ENCODE measurements at places on chromosomes 5 and 9.

GRCh38 chr5:51203598-51203997, 179.7 kb upstream of the ISL1 start:
- DNase-seq: no peak

- no peak for DNase-seq
Measured at GRCh38 chr5:166401391-166401790, 1890.1 kb upstream of the WWC1 start.

- DNase-seq: no peak
Measured at GRCh38 chr9:32573821-32574220, 862 bp upstream of the NDUFB6 start.

DNA sequence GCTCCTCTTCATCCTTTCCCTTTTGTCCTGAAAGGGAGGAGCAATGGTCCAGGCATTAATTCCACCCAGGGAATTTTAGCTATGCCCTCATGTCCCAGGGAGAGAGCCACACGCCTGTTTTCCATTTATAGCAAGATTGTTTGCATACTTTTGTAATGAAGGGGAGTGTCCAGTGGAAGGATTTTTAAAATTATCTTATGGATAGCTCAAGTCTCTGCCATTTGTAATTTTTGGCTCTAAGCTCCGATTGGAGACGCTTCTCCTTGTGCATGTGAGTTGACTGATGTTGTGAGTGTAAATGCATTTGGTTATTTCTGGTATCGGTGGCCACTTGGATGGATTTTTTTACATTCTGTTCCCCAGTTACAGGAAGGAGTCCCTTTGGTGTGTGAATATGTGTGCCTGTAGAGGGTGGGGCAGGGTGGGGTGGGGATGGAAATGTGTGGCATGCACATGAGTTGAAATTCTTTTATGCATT, 7.2 kb upstream of the RPL26L1 start:
- no peak for DNase-seq

DNA sequence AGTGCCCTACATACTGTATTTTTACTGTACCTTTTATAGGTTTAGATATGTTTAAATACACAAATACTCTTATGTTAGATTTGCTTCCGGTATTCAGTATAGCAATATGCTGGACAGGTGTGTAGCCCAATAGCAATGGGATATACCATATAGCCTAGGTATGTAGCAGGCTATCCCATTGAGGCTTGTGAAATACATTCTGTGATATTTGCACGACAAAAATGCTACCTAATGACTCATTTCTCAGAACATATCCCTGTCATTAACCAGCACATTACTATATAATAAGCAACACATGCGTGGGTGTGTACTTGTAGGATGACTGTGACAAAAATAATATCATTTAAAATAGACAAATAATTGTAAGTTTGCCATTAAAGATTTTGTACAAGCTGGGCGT, 208.8 kb downstream of the MRPS30 start:
- no peak for DNase-seq

DNA sequence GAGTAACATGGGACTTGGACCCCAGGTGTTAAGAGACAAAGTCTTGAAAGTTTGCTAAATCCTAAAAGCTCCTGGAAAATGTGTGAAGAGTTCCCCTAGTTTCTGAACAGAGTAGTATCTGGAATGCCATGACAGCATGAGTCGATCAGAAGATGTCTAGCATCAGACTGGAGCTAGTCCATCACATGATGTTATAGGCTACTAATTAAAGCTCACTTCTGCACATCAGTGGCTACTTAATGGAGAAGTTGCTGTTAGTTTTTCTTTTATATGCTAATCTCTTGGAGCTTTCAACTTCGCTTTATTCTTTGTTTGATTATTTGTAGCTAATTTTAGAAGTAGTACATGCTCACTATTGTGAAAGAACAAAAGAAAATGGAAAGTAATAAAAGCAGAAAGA, 471.3 kb upstream of the KLF4 start:
- no peak for DNase-seq

DNA sequence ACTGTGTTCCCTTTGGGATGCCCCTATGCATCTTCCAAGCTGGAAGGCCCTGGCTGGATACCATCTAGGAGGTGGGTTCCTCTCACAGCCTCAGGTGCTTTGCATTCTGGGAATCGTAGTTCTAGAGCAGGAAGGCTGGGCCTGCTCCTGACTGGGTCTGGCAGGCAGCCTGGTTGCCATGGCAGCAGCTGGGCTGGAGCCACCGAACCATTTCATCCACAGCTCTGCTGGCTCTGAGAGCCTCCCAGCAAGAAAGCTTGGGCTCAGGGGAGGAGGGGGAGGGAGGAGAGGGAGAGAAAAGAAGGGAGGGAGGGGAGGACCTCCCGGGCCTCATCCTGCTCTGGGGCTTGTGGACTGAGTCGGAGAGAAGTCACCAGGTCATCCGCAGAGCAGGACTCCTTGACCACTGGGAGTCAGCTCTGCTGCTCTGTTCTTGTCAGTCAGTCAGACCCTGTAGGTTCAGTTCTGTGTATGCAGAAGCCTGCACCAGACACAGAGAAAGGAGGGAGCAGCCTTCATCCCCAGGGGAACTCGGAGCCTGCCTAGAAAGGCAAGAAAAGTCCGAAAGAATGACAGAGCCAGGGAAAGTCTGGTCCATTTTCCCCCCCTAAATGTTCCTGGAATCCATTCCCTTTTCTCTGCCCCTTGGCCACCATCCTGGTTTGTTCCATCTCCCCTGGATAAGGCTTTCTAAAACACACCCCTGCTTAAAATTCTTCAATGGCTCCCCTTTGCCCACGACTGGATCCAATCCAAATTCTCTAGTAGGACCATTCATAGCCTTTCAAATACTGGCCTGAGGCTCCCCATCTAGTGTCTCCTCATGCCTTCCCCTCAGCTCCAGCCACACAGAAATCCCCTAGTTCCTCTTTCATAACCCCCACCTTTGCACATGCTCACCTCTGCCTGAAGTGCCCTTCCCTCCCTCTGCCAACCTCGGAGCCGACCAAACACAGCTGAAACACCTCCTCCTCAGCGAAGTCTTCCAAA, 65.4 kb upstream of the ARAP3 start:
- DNase-seq: no peak

GRCh38 chr5:170525470-170526211, 21.8 kb downstream of the KCNIP1 start:
- no peak for DNase-seq

DNA sequence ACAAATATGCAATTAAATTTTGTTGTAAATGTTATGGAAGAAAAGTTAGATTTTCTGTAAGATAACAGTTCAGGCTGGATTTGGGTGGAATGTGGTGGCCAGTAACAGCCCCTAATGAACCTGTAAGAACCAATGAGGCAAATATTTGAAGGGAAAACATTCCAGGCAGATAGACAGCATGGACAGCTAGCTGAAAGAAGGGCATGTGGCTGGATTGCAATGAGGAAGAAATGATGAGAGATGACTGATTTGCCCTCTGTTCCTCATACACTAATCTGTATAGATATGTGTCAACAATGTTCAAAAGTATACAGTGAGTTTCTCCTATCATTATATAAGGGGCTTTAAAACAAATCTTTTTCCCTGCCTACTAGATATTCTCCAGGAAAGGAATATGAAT, 58.8 kb downstream of the MAN2A1 start:
- no peak for DNase-seq

- DNase-seq: no peak
Measured at GRCh38 chr9:76902395-76902794, 3.5 kb downstream of the PRUNE2 start.
